ENCODE measurements at places on chromosomes 16 and 17.

- DNase-seq: no peak
These were observed 144.5 kb downstream of the CDH11 start for GRCh38 chr16:64977206-64977920.

GRCh38 chr16:55046916-55047315, 116.3 kb downstream of the IRX5 start:
- DNase-seq: no peak

GRCh38 chr16:65524997-65525396, 403.1 kb upstream of the CDH11 start:
- DNase-seq: no peak

DNA sequence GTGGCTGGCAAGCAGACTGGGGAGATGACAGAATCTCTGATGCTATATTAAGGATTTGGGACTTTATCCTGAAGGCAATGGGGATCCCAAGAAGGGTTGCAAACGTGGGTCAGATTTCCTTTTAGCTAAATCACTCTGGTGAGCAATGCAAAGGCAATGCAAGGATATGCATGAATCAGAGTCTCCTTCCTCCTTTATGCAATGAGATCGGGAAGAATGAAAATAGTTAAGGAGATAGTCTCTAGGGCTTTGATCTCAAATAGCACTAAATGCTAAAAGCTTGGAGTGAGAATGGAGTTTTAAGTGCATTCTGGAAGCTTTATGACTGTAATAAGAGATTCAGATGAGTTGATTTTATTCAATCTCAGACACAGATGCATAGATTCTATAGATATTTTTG, 27.2 kb upstream of the SHISA9 start:
- DNase-seq: no peak

DNA sequence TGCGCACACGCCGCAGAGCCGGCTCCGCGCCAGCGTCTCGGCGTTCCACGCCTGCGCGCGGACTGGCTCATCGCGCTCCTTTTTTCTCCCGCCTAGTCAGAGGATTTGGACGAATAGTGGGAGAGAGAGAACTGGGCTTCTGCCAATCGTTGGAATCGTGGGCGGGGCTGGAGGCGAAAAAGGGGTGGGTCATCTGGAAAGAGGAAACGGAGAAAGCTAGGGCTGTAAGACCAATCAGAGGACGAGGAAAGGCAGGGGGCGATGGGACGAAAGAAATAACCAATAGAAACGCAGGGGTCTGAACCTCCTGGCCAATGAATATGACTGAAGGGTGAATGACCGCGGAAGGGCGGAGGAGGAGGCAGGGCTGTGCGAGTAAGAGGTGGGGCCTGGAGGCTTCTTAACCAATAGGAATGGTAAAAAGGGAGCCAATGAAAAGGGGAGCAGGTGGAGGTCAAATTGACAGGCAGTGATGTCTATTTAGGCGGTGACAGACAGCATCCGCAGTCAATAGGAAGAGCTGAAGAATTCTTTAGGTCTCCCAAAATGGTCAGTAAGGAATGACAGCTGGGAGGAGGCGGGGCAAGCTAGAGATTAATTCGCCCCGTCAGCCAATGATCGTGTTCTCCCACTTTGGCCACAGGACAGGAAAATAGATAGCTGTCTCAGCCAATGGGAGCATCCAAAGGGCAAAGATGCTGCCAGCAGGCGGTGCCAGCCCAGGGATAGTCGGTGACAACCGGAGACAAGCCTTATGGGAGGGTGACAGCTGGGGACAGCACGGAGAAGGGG, at the start of gene TBC1D10B:
TBC1D10B (minus strand) TSS at position 39 of the 792 bp plus-strand sequence. CDS start 311 bp downstream, outside the sequence.
- peak; percentile 96 for DNase-seq

DNA sequence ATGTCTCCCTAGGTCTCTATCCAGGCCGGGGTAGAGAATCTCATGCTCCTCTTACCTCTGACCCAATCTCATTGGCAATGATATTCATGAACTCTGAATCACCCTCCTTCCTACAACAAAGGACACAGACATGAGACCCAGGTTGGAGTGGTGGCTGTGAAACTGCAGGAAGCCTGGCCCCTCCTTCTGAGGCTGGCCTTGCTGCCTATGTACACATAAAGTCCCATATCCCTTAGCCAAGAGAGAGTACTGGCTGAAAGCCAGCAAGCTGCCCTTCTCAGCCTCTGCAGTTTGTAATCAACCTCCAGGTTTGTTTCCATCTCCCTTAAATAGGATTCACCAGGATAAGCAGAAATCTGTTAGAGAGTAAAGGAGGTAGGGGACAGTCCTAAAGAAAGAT, 10.6 kb downstream of the AARSD1 start:
- no peak for DNase-seq

GRCh38 chr17:81317961-81318605, 23.0 kb upstream of the SLC38A10 start:
- no peak for DNase-seq

DNA sequence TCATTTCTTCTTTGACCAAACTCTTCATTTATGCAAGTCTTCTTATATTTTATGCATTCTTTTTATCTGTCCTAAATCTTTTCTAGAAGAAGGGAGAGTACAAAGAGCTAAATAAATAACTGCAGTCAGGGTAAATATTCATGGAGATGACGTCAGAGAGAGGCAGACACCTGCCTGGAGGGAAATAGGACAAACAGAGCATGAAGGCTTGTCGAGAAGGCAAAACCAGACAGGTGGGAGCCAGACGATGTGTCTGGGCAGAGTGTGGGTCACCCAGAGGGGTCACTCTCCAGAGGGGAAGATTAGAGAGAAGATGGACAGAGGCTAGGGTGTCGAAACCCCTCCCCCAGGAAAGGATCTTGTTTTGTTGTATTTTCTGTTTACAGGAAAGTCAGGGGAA, 78.3 kb upstream of the RPL38 start:
- DNase-seq: no peak

GRCh38 chr16:12268606-12269005, 292.1 kb downstream of the SNX29 start:
- no peak for DNase-seq

All from NCI-H2081 treated with DMSO at 0.1 percent for 48 hours (cell line).